ENCODE measurements at places on chromosomes 16 and 17. TPM values are rescaled to one million over a fixed set of nuclear protein-coding genes. Genes with fewer than 3 reads are reported as not detected.

TNRC6A gene
- total RNA-seq: 45.6 TPM

DNA sequence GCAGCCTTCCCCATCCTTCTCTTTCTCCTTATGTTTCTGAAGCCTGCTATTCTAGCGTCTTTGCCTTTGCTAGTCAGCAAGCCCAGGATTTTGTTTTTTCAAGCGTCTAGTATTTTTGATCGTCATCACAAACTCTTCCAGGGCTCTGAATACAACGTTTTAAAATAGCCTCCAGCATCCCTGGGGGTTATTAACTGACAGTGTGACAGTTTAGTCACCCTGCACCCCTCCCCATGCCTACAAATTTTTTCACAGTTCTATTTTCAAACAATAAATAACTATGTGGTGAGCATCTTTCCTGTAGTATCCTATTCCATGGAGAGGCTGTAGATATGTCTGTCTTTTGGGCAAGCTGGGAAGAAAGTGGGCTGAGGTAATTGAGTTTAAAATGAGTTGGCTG is 280.9 kb downstream of the MAP2K4 start:
- no peak for DNase-seq

GRCh38 chr16:20676837-20677236 is 20.6 kb downstream of the ACSM1 start:
- DNase-seq: no peak

DNA sequence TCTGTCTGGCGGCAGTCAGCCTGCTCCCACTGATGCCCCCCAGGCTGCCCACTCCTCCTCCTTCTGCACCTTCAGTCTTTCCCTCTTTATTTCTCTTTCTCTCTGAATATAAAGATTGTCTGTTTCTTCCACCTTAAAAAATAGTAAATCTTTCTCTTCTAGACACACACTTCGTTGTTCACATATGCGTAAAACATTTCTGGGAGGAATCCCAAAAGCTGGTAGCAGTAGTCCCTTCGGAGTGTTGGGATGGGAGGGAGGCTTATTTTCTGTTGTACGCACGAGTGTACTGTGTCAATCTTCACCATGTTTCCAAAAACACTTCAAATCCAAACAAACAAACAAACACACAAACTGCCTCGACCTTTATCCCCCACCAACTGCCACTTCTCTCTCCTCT is 9.9 kb downstream of the OSBPL7 start:
- DNase-seq: no peak

DNA sequence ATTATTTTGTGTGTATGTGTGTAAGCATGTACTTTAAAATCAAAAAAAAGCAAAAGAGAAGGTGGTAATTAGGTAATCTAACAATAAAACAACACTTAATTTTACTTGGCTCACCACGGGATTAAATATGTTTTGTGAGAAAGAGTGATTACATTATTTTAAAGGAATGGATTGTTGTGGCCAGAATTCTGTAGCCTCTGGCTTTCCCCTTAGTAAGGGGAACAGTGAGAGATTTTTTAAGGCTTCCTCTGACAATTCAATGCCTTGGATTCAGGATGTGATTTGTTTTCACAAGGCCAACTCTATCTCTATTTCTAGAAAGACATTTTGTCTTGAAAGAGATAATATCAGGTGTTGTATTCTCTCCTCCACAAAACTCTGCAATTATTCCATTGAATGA is 560.3 kb upstream of the CDH8 start:
- DNase-seq: no peak
